ENCODE measurements at places on chromosomes 6 and 20.

GRCh38 chr6:33738153-33738552, 8.6 kb downstream of the IP6K3 start:
- no peak for DNase-seq

- no peak for DNase-seq
Observed at GRCh38 chr20:9501473-9501872, 12.9 kb upstream of the LAMP5 start.

GRCh38 chr6:6872459-6873344, 235.1 kb upstream of the RREB1 start:
- DNase-seq = no peak

GRCh38 chr20:39248862-39249485, 286.8 kb downstream of the DHX35 start:
- no peak for DNase-seq

DNA sequence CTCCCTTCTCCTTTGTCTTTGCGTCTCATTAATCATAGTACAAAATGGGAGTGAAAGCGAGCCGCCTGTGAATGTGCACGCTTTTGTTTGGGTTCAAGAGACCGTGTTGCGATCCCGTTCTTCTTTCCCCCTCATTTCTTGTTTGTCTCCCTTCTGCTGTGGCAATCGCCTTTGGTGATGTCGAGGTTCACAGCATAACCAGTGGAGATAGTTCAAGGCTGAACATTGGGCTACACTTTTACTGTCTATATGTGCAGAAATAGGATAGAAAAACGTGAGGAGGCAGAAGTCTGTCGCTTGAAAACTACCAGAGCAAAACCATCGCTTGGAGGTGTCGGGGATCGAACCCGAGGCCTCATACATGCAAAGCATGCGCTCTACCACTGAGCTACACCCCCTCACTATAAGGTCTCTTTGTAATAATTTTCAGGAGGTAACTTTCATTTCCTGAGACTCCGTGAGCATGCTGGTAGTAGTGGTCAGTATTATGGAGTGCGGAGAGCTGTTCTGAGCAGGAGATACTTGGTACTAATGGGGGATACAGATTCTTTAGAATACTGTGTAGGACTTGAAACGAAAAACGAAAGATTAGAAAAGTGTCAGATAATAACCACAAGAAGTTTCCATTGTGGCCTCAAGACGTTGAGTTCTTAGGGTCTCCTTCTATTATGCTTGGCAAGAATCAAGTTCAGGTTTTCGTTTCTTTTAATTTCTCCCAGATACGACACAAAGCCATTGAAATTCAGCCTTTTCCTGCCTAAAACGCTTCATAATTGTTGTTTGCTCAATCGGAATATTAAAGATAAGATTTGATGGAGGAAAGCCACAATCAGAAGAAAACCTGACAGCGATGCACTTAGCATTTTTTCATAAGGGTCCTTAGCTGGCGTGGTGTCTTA, 106.6 kb downstream of the TRIM27 start:
- DNase-seq = no peak

DNA sequence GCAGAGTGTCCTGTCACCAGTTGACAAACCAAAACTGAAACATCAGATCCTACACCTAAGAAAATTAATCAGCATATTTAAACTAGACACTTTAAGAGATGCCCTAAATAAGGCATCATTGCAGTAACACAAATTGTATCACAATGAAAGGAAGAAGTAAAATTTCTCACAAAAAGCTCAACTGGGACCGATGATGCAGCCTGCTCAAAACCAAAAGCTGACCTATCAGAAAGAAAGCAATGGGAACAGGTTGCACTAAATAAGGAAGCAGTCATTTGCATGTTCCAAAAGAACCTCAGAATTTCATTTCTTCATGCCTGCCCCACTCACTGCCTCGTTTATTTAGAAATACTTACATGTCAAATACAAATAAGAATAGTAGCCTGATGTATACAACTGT, 12.1 kb downstream of the HIVEP2 start:
- no peak for DNase-seq

DNA sequence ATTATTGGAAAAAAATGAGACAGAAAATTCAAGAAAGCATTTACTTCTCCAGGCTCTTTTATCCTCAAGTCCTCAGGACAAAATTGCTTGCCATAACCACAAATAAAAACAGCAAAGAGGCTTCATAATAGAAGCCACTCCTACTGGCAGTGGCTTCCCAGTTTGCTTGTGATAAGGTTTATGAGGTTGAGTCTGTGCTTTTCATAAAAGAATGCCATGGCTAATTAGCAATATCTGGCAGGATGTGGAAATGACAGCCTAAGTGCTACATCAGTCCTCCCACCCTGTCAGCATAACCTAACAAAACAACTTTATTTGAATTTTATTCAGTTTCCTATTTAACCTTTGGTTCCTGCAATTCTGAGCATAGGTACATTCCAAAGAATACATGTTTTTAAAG, 80.9 kb upstream of the HTR1E start:
- DNase-seq = no peak

- no peak for DNase-seq
Observed at GRCh38 chr6:144753023-144753705, 468.0 kb downstream of the UTRN start.

- no peak for DNase-seq
Observed at GRCh38 chr20:26209171-26209941, 512.7 kb upstream of the ZNF337 start.
